ENCODE measurements at places on chromosomes 6 and 20. TPM values are rescaled to one million over a fixed set of nuclear protein-coding genes. Genes with fewer than 3 reads are reported as not detected.

DNA sequence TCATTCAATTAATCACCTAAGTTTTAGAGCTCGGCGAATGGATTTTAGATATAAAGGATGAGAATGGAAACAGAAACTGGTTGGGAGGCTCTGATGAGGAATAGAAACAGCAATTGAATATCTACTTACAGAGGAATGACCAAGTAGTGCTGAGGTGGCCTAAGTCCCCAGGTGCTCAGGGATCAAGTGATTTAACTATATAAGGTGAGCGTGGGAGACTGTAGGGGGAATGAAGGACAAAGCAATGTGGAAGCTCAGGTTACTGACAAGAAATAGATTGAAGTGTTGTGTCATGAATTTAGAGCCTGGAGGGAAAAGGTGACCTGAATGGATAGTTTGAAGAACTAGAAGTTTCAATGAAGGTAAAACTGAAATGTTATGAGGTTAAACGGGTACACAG is 495.4 kb upstream of the SOX4 start:
- DNase-seq, result no peak

- peak; percentile 41 for DNase-seq
These were observed 67.3 kb downstream of the ADTRP start for GRCh38 chr6:11711003-11711983.

DNA sequence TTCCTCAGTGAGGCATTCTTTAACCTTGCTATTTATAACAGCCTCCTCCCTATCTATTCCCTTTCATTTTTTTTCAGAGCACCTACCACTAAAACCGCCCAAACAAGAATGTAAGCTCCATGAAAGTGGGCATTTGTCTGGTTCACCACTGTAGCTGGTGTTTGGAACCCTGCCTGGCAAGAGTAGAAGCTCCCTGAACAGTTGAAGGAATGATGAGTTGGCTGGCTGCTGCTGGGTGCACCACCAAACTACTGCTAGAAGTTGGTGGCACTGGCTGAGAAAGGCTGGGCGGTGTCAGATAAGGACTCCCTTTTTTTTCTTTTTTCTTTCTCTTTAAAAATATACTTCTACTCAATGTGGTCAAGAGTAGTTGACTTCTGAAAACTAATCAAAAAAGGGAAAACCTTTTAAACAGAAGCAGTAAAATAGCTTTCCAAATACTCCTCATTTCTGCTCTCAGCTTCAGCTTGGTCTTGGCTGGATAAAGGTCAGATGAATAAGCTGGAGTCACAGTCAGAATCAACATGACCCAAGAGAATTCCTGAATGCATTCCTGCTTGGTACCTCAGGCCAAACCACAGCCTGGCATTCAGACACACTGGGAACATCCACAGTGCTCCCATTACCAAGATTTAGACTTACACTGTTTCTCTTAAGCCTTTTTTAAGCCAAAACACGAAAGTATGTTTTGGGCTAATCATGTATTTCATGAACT is 38.0 kb downstream of the RTN4IP1 start:
- DNase-seq, result no peak

GRCh38 chr6:108896111-108896661 is 48.0 kb downstream of the ARMC2 start:
- DNase-seq, result no peak

DNA sequence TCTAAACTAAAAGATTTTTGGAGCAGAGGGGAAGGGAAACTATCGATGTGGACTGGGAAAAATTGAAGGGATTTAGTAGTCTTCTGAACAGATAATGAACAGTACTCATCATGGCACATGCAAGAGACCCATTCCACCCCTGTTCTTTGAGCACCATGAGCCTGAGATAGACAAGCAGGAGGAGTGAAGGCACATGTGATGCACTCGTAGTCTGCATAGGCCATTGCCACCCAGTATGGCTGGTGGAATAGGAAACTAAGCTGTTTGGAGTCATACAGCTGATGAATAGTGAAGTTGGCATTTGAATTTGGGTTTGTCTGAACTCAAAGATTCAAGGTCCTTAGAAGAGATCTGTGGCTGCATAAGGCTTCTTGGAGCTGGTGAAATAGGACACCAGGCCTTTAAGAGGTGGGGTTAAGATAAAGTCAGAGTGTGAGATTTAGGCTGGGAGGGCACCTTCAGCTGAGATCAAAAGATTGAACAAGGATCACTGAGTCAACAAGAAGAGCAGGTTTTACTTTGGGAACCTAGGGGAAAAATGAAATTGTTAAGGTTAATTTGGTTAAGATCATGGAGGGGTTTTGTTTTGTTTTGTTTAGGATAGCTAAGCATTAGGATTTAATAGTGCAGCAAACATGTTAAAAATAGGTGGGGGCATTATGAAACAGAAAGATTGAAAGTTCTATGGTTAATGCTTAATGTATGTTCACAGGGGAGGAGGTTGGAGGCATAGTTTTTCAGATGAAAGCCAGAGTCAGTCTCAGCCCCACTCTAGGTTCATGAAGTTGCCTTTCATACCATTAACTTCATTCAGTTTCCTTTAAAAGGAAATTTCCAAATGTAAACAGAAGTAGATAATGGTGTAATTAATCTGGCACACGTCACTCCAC is 148.8 kb downstream of the ARID1B start:
- DNase-seq, result no peak

The OR2H1 gene
- not detected for total RNA-seq

- no peak for DNase-seq
These were observed 151.2 kb downstream of the SOBP start for GRCh38 chr6:107641071-107641470.

DNA sequence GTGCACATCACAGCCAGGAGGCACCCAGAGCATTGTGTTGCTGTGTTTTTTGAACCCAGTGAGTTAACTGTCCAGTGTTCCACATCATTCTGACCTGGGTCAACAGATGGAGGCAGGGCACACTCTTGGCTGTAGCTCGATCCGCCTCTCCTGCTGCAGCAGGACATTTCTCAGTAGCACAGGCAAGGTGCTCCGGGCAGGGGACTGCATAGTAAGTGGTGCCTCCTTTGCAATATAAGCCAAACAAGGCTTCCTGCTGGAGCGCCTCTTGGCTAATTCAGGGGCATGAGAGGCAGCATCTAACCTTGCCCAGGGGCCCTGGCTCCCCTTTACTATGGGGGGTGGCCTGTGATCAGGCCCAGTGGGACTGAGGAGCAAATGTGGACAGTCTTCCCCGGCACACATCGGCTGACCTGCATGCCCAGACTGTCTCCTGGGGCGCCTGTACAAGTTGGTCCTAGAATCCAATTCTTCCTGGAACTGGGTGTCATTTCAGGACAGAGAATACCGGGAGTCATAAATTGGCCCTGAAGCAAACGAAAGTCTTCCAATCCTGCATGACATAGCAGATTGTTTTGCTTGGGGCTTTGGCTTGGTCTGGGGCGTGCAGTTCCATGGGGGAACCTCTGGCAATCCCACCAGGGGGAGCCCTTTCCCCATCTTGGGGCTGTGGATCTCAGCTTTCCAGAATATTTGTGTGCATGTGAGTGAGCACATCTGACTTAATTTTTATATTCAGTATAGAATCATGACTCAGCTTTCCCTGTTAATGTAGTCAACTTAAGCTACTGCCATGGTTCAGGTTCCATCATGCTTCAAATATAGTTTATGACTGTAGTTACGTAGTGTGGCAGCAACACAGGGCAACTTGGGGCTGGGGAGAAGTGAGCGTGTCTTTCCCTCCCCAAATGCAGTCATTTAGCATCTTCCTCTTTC is 56.0 kb upstream of the DDR1 start:
- DNase-seq, result peak; percentile 82

GRCh38 chr6:9140172-9140571 is 704.8 kb upstream of the SLC35B3 start:
- DNase-seq, result no peak

DNA sequence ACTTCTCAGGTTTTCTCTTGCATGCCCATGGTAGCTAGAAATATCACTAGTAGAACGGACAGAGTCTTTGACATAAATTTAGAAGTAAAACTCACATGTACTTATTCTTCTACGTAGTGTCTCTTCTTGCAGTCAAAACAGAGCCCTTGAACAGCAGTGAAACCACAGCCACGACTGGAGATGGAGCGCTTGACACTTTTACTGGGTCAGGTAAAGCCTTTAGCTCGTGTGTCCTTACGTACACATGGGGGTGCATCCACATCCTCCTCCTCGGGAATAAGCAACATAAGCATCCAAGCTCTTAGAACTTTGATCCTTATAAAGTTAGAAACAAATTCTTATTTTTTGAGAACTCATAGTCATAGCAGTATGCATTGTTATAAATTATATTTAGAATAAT is 215.3 kb downstream of the EYA4 start:
- no peak for DNase-seq

DNA sequence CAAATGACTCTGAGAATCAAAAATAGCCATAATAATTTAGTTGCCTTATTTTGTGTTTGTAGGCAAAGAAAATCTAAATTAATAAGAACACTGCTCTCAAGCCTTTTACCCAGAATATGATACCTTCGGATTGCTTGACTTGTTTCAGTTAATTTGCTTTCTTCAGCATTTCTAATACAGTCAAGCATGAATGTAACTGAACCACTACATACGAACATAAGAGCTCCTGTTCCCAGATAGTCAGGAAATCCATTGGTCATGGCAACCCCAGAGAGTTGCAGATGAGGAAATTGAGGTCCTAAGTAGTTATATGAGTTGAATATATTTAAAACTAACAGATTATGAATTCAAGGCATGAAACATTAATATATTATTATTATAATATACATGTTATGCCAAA is 2.9 kb downstream of the FRK start:
- no peak for DNase-seq
